ENCODE measurements at places on chromosomes 11 and 22.

- DNase-seq = no peak
These were observed 8.5 kb upstream of the OR8B12 start for GRCh38 chr11:124551987-124552386.

GRCh38 chr11:128437136-128437535 is 150.2 kb downstream of the ETS1 start:
- no peak for DNase-seq

DNA sequence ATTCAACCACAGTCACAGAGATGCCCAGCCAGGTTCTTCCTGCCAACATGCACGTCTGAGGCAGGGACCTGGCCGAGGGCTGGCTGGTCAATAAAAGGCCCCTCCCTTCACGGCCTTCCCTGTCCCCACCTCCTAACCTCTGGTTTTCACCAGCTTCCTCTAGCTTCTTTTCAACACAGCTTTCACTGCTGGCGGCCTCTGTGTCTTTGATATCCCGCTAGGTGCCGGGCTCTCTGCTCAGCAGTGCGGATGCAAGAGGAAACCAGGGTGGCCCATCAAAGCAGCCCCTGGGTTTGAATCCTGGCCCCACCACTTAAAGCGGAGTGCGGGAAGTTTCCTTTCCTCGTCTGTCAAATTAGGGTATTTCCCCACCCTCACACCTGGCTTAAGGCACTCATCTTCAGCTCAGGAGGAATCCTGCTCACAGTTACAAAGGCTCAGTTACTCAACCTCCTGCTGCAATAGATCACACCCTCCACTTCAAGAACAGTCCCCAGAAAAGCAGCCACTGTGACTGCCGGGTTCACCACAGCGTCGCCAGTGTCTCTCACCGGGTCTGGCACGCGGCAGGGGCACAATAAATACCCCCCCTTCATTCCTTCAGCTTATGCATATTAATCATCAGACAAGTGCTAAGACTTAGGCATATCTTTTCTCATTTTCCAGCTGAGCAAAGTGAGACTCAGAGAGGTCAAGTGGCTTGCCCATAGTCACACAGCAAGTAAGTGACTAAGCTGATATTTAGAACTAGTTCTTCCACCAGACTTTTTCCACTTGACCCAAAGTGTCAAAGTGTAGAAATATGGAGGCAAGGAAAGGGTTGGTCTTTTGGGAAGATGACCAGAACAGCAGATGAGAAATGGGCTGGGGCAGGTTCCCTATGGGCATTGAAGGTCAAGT is 45.7 kb downstream of the TXN2 start:
- no peak for DNase-seq

DNA sequence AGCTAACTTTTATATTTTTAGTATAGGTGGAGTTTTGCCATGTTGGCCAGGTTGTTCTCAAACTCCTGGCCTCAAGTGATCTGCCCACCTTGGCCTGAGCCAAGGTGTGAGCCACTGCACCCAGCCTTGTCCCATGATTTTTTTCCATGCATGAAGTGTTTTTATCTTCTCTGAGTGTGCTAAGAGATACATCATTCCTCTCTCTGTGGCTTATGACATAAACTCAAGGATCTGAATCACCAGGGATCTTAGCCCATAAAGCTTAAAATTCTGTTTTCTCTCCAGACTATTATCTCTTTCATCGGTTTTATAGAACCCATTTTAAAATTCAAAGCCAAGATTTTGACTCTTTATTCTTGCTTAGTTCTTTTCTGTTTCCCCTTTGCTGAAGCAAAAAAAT is 48.4 kb upstream of the C11orf58 start:
- no peak for DNase-seq

GRCh38 chr11:12508151-12508751 is 130.9 kb downstream of the PARVA start:
- no peak for DNase-seq

GRCh38 chr11:46026606-46027293 is 94.5 kb downstream of the PHF21A start:
- no peak for DNase-seq

- DNase-seq = no peak
These were observed 22.2 kb downstream of the NUP50 start for GRCh38 chr22:45185718-45186514.

DNA sequence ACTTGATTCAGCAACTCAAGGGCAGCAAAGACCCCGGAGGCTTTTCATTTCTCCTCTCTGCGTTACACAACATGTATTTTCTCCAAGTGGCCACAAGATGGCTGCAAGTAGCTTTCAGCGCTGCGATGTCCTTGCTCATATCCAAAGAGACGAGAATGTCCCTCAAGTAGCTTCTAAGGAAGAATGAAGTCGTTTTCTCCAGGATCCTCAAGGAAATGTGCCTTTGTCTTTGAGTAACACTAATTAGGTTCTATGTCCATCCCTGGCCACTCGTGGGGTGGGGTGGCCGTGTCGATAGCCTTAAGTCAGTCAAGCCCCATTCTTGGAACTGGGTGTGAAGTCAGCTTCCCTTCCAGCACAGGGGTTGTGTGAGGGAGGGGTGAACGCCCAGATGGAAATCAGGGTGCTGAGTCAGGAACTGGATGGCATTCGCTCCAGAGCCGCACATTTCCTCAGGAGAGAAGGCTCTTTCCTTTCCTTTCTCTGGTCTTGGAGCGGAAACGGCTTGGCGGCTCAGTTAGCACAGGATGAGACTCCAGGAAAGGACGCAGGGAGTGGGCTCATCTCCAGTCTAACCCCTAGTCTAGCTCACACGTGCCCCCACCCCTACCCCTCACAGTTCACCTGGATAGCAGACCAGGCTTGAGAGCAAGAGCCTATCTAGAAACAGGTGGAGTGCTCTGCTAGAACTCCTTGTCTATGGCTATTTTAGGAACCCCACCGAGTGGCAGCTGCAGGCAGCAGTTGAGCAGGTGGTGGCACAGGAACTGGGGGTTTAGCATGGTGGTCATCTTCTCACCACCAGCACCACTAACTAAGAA is 44.3 kb downstream of the NNMT start:
- peak; percentile 34 for DNase-seq

DNA sequence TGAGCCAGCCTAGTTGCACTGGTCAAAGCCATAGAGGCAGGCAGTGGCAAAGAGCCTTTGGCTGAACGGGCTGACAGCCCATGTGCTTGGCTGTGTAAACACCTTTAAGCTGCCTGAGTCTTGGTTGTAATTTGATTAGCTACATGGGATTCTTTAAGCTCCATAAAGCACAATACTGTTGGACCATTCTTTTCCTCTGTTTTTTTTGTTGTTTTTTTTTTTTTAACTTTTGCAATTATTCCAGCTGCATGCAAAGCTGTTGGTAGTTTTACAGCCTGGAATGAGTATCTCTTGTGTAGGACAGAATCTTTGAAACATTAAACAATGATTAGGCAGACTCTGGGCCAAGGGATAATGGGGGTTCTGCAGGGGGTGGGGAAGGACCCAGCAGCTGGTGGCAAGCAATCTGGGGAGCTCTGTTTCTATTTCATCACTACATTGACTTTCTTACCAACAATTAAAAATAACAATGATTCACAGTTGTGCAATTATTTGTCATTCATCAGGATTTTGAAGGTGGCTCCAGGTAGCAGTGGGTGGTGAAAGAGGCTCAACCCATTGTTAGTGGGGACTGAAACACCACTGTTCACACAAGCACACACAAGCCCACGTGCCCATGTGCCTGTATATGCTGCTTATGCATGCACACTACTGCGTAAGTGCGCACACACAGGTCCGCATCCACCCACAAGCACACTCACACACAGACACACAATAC is 69.5 kb upstream of the CSNK2A3 start:
- no peak for DNase-seq

DNA sequence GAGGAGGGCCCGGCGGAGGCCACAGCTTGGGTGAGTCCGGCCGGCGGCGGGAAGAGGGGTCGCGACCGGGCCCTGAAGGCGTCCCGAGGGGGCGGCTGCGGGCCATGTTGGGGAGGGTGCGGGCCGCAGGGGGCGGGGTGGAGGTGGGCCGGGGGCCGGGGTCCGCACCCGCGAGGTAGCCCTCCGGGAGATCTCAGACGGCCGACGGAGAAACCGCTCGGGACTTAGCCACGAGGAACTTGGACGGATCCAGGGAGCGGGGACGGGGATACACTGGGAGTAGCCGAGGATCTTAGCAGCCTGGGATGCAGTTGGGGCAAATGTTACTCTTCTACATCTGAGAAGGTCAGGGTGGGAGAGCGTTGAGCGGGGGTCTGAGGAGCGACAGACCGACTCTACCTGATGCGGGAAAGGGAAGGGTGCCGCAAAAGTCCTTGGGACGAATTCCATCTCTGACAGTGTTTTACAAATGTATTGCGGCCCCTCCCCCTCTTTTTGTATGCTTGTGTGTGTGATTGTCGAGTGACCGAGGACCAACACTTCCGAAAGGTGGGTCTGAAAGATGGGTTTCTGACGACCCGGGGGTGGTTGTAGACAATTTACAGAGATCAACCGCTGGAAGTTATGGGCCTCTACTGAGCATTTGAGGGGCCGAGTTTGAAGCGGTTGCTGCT is 658 bp downstream of the STIP1 start:
- no peak for DNase-seq

- DNase-seq = no peak
These were observed 19.7 kb upstream of the RAB38 start for GRCh38 chr11:88194990-88195389.

DNA sequence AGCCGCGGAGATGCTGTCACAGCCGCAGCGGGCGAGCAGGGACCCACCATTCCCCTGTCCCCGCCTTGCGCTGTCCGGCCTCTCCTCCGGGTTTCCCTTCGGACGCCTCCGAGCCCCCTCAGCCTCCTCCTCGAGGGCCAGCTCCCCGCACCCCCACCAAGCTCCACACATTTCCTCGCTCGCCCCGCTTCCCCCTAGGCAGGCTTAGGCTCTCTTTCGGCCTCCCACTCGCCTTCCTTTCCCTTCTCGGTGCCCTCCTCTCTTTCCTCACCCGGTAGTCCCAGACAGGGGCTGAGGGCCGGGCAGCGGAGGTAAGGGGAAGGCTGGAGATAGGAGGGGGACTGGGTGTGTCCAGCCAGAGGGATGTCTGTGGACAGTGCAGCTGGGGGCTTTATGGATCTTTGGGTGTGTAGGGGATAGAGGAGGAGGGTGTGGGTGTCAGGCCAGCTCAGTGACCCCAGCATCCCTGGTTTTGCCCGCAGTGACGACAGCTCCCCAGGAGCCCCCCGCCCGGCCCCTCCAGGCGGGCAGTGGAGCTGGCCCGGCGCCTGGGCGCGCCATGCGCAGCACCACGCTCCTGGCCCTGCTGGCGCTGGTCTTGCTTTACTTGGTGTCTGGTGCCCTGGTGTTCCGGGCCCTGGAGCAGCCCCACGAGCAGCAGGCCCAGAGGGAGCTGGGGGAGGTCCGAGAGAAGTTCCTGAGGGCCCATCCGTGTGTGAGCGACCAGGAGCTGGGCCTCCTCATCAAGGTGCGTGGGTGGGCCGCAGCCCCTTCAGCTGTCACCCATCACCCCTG is 1.6 kb downstream of the KCNK4 start:
- DNase-seq = no peak

DNA sequence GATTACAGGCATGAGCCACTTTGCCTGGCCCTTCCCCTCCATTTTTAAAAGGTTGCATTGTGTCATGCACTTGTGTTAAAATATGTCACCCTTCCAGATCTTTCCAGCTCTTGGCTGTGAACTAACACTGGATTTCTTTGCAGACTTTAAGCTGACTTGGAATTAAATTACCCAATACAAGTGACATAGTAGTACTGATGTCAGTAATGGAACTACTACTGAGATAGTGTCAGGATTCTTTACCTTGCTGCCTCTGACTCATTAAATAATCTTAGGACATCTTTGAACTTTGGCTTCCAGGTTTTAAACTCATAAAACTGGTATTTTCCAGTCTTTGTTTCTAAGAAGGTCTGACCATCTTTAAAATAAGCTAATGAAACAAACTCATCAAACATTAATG is 51.8 kb upstream of the OR4B1 start:
- no peak for DNase-seq

DNA sequence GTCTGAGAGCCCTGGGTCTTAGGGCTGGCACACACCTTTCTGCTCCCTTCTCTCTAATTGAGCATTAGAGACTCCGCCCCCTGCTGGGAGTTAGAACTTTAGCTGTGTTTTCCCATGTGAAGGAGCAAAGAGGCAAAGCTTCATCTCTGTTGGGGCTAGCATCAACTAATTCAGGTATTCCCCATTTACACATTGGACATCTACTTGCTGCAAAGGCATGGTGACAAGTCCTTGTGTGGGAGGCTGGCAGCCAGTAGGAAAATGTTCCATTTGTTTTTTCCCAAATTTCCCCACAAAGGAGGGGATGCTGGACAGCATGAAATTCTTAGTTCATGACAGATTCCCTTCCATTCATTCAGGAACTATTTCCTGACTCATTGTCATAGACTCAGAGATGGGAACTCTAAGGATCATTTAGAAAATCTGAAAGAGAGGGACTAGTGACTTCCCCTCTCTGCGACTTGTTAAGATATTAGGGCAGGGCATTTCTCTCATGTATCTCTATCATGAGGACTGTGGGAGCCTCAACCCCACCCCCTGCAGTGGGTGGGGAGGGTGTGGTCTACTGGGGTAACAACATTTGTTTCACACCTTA is 3.6 kb downstream of the CD44 start:
- no peak for DNase-seq

- no peak for DNase-seq
These were observed 26.9 kb downstream of the TRMU start for GRCh38 chr22:46362203-46362933.

GRCh38 chr11:118238421-118238820 is 13.6 kb upstream of the JAML start:
- DNase-seq = no peak

GRCh38 chr11:105162506-105162905 is 22.9 kb upstream of the CARD18 start:
- DNase-seq = no peak

DNA sequence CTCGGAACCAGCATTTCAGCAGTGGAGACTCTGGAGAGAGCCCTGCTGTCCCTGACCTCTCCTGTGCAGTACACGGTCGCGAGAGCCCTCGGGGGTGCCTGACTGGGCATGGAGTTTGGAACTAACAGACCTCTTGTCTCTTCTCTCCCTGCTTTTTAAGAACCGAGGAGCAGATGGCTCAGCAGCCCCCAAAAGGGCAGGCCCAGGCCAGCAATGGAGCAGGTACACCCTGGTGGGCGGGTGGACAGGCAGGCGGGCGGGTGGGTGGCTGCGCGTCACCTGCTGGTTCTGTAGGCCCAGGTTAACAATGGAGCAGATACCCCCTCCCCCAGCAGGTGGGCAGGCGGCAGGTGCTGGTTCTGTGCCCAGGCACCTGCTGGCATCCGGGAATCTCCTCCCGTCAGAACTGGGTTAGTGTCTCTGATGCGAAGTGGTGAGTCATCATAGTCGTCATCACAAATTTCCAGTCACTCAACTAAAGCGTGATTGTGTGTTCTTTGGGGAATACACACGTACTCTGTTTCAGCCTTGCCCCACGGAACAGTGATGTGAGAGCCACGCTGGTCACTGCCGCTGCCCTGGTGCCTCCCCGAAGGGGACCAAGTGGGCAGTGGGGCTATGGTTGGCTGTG is 41.1 kb downstream of the GRAMD4 start:
- DNase-seq = no peak

DNA sequence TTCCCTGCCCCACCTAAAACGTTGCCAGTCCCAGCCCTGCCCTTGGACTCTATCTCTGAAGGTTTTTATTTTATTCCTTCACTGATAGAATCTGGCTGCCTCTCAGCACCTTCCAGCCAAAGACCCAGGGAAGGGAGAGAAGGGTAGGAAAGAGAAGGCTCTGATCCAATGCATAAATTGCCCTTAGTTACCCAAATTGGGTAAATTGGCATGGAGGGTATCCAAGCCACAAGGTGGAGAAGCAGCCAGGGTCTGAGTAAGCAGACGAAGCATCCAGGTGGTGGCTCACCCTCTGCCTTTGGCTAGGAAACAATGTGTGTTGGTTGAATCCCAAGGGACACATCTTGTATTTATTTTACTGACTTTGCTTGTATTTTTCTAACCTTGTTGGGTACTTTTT is 89.0 kb downstream of the FEZ1 start:
- DNase-seq = no peak

- DNase-seq = no peak
These were observed 33.5 kb upstream of the BID start for GRCh38 chr22:17807578-17808410.
